ENCODE measurements at places on chromosomes 4 and X.

DNA sequence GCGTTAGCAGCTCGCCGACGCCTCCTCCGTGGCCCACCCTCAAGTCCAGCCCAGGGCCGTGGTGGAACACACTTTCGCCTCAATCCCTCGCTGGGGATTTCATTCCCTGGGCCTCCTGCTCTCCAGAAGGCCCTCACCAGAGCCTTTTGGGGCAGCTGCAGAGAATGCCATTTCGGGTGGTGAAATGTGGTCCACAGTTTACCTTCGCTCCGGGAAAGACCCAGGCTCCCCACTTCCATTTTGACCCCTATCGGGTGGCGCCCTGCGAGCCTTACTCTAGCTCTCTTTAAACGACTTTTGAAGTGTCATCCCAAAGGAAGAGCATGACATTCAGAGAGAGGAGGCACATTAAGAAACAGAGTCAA, 496 bp downstream of the SH2D1A start:
- DNase-seq, result no peak

- DNase-seq, result no peak
These were observed 5.9 kb upstream of the PLA2G12A start for GRCh38 chr4:109735566-109736365.

- no peak for DNase-seq
These were observed 1.0 kb downstream of the SLITRK4 start for GRCh38 chrX:143634663-143635455.

DNA sequence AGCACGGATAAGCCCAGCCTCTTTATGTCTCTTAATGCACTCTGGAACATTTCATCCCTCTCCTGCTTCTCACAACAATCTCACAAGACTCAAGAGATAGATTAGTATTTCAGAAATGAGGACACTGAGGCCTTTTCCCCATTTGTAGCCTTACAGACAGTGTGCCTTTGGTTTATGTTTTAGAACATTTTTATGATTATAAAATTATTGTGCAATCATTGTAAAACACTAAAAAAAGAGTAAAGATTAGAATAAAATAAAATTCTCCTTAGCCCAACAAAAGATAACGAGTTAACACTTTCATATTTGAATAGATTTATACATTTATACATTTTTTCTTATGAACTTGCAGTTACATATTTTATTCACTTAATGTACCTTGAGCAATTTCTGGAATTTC, 748.7 kb downstream of the TRIML1 start:
- DNase-seq, result no peak

- no peak for DNase-seq
These were observed 42.7 kb downstream of the CNOT6L start for GRCh38 chr4:77776182-77777134.

DNA sequence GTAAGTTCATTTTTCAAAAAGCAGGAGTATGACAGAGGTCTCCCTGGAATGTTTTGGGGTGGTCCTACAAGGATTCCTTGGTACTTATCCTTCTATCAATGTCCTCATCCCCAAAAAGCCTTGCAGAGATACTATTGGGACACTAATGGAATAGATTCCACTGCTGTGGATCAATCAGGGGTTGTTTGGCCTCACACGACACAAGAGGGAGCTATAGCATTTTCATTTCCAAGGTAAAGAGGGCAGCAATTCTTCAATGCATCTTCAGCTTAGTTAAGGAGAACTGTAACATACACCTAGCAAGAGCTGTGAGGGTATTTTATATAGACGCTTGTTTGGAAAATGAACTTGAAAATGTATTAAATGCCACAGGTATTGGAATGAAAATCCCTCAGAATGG, 50.9 kb downstream of the USP26 start:
- no peak for DNase-seq

DNA sequence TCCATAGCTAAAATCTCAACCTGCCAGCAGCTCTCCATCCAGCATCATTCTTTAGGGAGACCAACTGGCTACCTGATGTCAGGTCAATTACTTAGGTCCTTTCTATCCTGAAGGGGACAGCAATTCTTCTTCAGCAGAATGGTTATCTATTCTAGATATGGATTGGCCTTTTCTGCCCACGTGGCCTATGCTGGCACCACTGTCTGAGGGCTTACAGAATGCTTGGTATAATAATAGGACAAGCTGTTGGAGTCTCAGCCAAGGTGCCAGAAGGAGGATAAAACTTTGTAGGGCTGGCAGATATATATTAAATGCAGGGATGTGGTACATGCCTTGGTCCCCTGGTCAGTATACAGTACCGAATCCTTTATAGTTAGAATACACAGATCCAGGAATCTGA, 89.8 kb upstream of the C1GALT1C1 start:
- no peak for DNase-seq

DNA sequence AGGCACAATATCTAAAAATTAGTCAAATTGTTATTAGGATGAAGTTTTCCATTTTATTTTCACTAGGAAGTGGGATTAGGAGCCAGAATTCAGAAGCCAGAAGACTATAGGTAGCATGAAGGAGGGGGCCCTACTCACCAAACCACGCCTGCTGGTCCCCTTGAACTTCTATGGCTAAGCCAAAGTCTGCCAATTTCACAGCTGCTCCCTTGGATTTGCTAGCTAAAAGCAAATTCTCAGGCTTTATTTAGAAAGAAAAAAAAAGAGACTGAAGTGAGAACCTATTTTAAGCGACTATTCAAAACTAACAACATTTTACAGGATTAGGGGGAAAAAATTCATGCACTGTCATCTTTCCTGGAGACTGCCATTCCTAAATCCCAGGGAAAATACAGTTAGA, 224.3 kb downstream of the CAMK2D start:
- no peak for DNase-seq

- DNase-seq, result no peak
These were observed 65.9 kb downstream of the ZNF711 start for GRCh38 chrX:85309717-85310116.

DNA sequence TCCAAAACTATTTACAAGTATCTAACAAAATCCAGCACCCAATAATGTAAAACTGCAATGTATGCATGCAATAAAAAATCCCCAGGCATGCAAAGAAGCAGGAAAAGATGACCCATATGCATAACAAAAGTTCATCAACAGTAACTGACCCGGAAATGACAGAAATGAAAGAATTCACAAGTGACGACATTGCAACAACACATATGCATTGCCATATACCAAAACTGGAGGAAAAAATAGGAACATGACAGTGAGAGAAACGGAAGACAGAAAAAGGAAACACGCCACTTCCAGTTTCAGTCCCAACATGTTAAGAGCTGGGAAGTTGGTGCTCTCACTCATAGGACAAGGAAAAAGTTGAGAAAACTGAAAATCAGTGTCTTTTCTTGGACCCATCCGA, 154.6 kb downstream of the EVC2 start:
- no peak for DNase-seq

- DNase-seq, result no peak
These were observed 82.5 kb downstream of the AMELX start for GRCh38 chrX:11375614-11376119.

DNA sequence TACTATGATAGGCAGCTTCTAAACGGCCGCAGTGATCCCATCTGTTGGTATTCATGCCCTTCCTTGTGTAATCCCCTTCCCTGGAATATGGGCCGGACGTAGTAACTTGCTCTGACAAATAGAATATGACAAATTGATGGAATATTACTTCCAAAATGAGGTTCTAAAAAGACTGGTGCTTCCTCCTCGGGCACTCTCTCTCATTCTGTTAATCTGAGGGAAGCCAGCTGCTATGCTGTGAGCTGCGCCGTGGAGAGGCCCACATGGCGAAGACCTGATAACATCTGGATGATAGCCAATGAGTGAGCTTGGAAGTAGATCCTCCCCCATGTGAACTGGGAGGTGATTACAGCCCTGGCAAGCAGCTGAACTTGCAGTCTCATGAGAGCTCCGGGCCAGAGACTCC, 27.2 kb upstream of the SLC25A4 start:
- no peak for DNase-seq

GRCh38 chr4:91567594-91567993, 736.2 kb upstream of the GRID2 start:
- DNase-seq, result no peak

GRCh38 chr4:148923881-148924280, 481.7 kb upstream of the NR3C2 start:
- no peak for DNase-seq

- DNase-seq, result no peak
These were observed 177.1 kb upstream of the MID1 start for GRCh38 chrX:10797466-10797865.

GRCh38 chrX:51917604-51918003, 24.2 kb downstream of the MAGED1 start:
- DNase-seq, result no peak

DNA sequence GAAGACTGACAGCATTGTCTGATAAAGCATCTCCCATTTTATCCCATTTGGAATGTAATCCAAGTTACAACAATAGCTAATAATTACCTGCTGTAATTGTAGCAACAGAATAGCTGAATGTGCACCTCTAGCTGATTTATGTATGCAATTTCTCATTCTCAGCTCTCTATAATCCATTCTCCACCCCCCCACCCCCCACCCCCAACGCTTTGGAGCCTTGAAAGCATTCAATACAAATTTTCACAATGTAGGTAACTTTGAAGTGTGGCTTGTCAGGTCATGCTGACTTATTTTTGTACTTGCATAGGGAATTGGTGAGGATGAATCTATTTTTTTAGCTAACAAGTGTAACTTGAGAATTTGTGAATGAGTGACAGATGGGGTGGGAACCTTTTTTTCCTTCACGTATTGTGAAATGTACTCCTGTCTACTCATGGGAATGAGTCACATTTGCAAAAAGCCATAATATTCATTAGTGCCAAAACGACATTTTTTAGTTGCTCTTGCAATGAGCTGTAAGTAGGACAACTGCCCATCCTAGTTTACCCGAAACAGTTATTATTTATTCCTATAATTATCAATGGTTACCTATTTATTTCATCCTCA, 159.3 kb downstream of the PALLD start:
- DNase-seq, result no peak

DNA sequence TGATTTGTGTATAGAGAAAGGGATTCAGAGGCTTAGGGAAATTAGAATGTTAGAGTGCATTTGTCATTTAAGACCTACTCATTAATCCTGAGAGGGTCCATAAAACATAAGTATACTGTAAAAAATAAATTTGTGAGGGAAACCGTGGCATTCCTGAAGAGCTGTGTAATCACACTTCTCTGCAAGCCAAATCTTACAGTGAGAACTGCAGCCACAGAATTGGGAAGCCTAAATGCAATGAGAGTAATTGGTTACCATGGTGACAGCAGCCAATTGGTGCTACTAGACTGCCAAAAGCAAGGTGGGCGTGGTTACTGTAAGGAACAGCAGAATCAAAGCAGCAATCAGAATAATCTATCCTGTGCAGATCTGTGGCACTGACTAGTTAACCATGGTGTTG, 345.2 kb upstream of the GRID2 start:
- no peak for DNase-seq

- DNase-seq, result no peak
These were observed 123.4 kb downstream of the MFAP3L start for GRCh38 chr4:169902658-169903345.

GRCh38 chr4:113181289-113182007, 132.0 kb downstream of the ANK2 start:
- no peak for DNase-seq

DNA sequence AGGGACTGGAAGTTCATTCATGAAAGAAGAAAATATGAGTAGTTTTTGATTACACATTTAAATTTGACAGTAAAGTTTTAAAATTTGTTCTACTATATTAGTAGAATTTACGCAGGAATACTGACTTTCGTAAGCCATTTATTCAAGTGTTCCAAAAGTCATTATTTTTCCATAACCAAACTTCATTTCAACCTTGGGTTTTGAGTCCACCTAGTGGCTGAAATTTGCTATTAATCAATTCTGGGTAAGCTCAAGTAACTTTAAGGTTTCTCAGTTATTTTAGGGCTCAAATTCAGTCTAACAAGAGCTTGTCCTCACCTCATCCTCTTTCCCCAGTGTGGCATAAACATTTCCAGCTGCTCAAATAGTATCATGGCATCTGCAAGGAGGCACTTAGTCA, 175.4 kb downstream of the SH3BGRL start:
- no peak for DNase-seq

GRCh38 chr4:159497936-159498335, 395.1 kb downstream of the RAPGEF2 start:
- no peak for DNase-seq

- no peak for DNase-seq
These were observed 2.1 kb downstream of the OGT start for GRCh38 chrX:71534773-71535544.

DNA sequence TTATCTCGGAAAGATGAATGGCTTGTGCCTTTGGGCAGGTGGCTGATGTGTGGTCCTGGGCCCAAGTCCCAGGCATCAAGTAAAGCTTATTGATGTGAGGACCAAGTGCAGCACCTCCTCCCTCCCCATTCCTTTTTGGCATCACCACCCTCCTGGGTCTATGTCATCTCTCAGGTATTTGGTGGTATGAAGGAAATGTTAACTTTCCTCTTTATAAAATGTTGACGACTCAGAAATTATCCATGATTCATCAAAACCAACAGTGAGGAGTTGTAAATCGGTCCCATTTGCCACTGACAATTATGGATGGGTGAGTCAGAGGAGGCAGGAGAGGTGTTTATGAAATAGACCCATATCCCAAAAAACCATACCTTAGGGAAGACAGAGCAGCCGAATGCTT, 229.4 kb upstream of the GATB start:
- no peak for DNase-seq

DNA sequence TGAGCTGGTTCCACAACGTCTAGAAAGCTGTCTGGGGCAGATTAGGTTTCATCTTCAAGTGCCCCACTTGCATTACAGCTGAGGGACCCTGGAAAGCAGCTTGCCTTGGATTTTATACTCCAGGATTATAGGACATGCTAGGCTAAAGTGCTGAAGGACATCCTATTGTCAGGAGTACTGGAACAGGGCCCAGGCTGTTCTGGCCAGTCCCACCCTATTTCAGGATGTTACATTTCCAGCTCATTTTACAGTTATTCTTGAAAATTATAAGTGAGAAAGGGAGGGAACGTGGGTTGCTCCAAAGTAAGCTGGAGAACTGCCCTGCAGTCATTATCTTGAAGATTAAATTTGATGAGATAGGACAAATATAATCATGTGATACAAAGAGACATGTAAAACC, 71.0 kb upstream of the UGT8 start:
- DNase-seq, result no peak

DNA sequence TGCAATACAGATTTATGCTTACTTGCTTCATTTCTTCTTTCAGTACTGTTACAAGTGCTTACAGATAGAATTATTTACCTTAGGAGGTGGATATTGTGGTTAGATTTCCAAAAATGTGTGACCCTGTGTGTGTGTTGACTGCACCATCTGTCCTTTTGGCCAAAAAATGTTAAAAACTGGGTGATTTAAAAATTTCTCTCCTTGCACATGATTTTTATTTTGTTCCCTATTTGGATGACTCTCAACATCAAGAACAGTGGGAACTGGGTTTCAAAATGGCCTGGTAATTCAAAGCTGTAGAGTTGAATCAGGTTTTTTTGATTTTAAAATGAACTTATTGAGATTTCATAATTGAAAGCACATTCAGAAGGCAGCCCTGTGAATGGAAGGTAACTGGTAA, 1132.9 kb downstream of the RAPGEF2 start:
- DNase-seq, result no peak

All from stimulated activated CD8-positive, alpha-beta memory T cell treated with anti-CD3 and anti-CD28 coated beads, Interleukin-2, amount 100 ng/mL, for 48 hours (primary cell).